ENCODE measurements at places on chromosomes 2 and 18.

GRCh38 chr18:12773369-12773768 lies 70.5 kb downstream of the PSMG2 start:
- no peak for DNase-seq

DNA sequence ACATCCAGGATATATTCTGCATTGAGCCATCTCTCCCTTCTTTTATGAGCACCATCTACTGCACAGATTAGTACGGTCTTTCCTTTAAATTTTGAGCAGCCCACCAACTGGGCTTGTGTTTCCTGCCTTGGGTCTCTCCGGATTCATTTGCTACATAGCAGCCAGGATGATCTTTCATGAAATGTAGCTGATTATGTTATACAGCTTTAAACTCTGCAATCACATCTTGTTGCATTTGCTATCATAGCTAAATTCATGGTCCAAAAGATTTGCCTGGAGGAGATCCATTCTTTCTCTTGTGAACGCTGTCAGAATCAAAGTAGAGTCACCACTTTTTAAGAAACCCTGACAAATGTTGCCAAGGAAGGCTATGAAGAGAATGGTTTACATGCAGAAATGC lies 215.1 kb upstream of the LRRTM4 start:
- no peak for DNase-seq

GRCh38 chr2:43194121-43194869 lies 32.1 kb downstream of the ZFP36L2 start:
- DNase-seq: no peak

DNA sequence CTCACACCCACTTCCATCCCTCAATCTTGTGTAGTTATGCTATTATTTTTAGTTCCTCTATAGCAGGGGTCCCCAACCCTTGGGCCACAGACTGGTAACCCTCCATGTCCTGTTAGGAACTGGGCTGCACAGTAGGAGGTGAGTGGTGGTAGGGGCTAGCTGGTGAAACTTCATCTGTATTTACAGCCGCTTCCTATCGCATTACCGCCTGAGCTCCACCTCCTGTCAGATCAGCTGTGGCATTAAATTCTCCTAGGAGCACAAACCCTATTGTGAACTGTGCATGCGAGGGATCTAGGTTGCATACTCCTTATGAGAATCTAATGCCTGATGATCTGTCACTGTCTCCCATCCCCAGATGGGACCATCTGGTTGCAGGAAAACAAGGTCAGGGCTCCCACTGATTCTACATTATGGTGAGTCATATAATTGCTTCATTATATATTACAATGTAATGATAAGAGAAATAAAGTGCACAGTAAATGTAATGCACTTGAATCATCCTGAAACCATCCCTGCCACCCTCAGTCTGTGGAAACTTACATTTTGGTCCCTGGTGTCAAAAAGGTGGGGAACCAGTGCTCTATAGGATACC lies 1.6 kb upstream of the RAB11FIP5 start:
- DNase-seq: no peak

- no peak for DNase-seq
Measured at GRCh38 chr18:61892683-61893308, at the start of gene RNF152. Gene RNF152, minus strand, starts transcription at chr18:61893007. Its CDS starts 76,544 bp downstream, at chr18:61816463.

DNA sequence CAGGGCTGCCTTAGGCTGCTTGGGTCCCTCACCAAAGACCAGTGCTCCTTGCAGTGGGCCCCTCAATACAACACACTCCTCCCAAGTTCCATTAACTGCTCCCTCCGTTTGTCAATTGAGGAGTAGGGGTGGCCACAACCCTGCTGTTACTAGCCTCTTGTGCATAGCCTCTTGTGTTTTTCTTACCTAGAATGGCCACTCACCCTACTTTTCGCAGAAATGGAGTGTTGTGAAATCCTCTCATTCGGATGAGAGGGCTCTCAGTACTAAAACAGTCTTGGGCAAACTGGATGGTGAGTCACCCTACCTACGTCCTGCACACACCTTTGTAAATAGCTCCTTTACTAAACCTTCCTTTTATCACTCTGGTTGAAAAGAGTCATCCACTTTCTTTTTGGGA lies 253.9 kb downstream of the OSR1 start:
- DNase-seq: no peak

DNA sequence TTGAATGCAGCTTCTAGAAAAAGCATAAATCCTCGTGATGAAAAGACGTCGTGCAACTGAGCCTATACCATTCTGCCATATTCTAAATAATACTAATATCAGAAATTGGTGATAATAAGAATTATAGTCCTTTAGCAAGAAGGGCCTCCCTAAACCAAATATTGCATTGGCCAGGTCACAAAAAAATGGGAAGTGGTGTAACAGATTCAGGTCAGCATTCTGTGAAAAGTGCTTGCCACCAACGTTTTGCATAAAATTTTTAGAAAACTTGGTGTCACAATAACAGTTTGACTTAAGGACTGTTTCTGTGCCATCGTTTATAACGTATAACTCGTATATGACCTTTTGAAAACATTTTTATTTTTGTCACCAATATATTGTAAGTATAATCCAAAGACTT lies 603.6 kb downstream of the CPS1 start:
- DNase-seq: no peak

DNA sequence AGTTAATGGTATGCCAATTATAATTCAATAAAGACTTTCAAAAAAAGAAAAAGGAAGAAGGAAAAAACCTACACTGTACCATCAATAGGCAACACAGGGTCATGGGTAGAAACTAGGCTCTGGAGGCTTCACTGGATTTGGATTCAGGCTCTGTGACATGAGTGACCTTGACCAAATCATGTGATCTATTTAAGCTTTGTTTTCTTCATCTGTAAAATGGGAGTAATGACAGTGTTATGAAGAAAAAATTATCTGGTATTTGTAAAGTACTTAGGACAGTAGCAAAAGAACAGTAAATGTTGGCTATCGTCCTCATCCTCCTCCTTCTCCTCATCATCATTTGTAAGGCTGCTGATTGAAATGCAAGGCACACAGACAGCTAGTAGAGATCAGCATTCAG lies 59.3 kb upstream of the STPG4 start:
- DNase-seq: no peak

- no peak for DNase-seq
Measured at GRCh38 chr2:99691926-99692325, 202.1 kb upstream of the REV1 start.

- no peak for DNase-seq
Measured at GRCh38 chr2:59677158-59677557, 876.3 kb downstream of the BCL11A start.

GRCh38 chr2:19685731-19686130 lies 216.1 kb downstream of the TTC32 start:
- no peak for DNase-seq
